ENCODE measurements at places on chromosomes 7 and 10. TPM values are rescaled to one million over a fixed set of nuclear protein-coding genes. Genes with fewer than 3 reads are reported as not detected.

DNA sequence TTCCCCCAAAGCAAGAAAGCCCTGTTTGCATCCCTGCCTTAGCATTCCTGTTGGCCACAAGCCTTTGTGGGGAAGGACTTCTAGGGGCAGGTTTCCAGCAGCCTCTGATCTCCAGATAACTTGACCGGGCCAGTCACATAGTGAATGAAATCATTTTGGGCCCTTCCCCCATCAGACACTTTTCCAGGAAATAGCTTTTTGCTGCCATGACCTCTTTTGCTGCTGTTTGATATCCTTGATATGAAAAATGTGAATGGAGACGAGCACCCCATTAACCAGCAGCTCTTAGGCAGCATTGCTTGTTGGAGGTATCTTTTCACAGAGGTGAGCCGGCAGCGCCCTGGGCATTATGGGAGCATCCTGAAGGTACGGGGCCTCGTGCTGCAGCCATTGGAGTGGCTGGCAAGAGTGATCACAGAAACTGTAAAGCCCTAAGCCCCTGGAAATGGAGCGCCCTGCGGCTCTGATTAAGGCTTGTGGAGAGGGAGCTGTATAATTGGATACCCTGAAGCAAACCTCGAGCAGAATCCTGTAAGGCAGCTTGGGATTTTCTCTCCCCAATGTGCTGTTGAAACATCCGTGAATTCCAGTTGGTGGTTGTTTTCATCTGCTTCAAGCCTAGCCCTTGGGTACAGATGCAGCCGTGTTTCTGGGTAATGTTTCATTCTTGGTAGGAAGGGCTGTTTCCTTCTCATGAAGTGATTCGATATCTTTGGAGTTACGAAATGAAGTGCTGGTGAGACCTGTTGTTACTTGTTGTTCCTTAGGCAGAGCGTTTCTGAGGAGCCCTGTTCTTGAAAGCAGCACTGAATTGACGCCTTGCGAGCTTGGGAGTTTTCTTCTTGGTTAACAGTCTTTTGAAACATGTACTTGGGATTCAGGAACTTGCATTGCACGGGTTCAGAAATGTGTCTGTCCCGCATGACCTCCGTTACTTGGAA is 179.0 kb downstream of the PTEN start:
- peak; percentile 76 for DNase-seq
- no peaks in the 10 kb centered on the region for H3K36me3 ChIP-seq
- peaks cover 25% of the 10 kb centered on the region for H3K4me1 ChIP-seq
- H3K27ac ChIP-seq, result peak overlapping the region; percentile 82
- H3K4me3 ChIP-seq, result peak overlapping the region; percentile 14
- H3K27me3 ChIP-seq, result no peaks in the 10 kb centered on the region

TYW1B gene
- 2.5 TPM for total RNA-seq

VENTX gene
- 0.33 TPM for total RNA-seq

DNA sequence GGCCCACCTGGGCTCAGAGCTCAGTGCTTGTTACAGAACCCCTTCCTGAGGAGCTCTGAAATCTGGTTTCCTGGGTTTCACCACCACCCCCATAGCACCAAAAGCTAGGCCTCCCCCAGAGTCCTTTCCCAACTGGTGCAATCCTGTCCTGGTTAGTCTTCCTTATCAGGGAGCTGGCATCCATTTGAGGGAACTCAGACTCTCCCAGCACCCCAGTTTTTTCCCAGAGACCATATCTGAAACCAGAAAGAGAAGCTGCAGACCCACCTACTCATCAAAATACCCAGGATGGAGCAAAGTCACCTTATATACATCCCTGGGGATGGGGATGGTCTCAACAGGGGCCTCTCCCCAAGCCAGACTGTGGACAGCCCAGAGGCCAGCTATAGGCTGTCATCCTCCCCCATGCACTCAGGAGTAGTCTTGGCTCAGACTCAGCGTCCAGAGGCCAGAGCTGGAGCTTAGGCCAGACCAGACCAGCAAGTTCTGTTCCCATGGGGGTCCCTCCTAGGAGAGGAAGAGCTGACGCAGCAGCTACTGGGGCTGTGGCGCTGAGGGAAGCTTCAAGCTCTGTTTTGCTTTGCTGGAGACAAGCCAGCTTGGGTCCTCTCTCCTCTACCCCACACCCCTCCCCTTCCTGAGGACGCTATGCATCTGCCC is 3.0 kb downstream of the TBATA start:
- DNase-seq, result no peak
- no peak overlapping the region for H3K27ac ChIP-seq
- no peaks in the 10 kb centered on the region for H3K36me3 ChIP-seq
- H3K4me3 ChIP-seq, result no peak overlapping the region
- no peaks in the 10 kb centered on the region for H3K4me1 ChIP-seq

- H3K36me3 ChIP-seq, result no peaks in the 10 kb centered on the region
- H3K27me3 ChIP-seq, result no peaks in the 10 kb centered on the region
- no peak for DNase-seq
- H3K27ac ChIP-seq, result no peak overlapping the region
- H3K4me3 ChIP-seq, result no peak overlapping the region
Measured at GRCh38 chr10:48383393-48383792, 76.9 kb downstream of the MAPK8 start.

LRIT1 gene
- not detected for total RNA-seq

DNA sequence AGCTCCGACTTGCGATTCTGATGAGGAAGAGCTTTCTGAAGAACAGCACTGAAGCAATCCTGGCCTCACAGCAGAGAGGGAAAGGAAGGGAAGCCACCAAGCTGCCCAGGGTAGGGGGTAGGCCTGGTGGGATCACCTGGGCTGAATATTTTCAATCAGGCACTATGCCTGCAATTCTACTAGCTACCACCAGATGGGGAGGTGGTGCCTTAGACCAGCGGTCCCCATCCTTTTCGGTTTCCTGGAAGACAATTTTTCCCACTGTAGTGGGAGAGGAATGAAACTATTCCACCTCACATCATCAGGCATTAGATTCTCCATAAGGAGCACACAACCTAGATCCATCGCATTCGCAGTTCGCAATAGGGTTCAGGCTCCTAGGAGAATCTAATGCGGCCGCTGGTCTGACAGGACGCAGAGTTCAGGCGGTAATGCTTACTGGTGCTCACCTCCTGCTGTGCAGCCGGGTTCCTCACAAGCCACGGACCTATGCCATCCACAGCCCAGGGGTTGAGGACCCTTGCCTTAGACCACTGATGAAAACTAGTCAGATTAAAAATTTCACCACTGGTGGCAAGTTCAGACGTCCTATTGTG is 2.7 kb downstream of the LRRC20 start:
- H3K36me3 ChIP-seq, result no peaks in the 10 kb centered on the region
- no peaks in the 10 kb centered on the region for H3K27me3 ChIP-seq
- peak overlapping the region; percentile 97 for H3K27ac ChIP-seq
- H3K4me3 ChIP-seq, result no peak overlapping the region

GRCh38 chr7:23558303-23558702 is 26.5 kb upstream of the TRA2A start:
- no peaks in the 10 kb centered on the region for H3K36me3 ChIP-seq
- H3K27ac ChIP-seq, result no peak overlapping the region
- no peak for DNase-seq

TUBB8 gene
- not detected for total RNA-seq

GRCh38 chr7:28354601-28355402 is 57.5 kb upstream of the CREB5 start:
- no peak overlapping the region for H3K4me3 ChIP-seq
- no peaks in the 10 kb centered on the region for H3K27me3 ChIP-seq
- H3K27ac ChIP-seq, result no peak overlapping the region
- H3K36me3 ChIP-seq, result no peaks in the 10 kb centered on the region

- DNase-seq, result no peak
- H3K4me3 ChIP-seq, result no peak overlapping the region
- H3K4me1 ChIP-seq, result no peaks in the 10 kb centered on the region
- H3K27me3 ChIP-seq, result no peaks in the 10 kb centered on the region
- H3K27ac ChIP-seq, result no peak overlapping the region
Measured at GRCh38 chr10:20247891-20248708, 431.9 kb downstream of the PLXDC2 start.

IRF5 gene
- total RNA-seq, result 2.3 TPM

PAX4 gene
- total RNA-seq, result not detected

RNF148 gene
- total RNA-seq, result not detected

ZNHIT1 gene
- total RNA-seq, result 72.8 TPM

CALD1 gene
- 25.9 TPM for total RNA-seq

DNA sequence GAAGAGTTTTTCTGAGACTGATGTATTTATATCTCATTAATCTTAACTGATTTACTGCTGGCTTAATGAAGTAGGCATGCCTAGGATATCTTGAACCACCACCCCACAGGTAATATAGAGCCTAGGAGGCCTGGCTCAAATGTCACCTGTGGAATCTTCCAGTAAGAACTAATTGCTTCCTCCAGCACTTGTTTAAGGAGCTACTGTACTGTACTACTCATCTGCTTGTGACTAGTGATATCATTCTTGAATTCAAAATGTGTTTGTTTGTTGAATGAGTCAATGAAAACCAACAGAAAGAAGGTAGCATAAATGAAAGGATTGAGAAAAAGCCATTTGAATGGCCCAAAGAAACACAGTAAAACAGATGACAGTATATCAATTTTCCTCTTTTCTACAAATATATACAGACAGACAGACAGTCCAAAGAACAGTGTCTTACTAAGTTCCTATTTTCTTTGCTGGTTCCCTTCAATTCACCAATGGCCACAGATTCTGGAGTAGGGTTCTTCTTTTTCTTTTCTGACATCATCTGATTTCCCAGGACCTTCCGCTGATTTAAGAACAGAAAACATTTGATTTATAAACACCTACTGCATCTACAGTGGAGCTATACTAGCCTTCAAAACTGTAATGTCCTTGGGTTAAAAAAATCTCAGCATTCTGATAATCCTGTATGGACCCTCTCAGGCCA is 43.7 kb upstream of the SLIT1 start:
- H3K36me3 ChIP-seq, result peaks cover 16% of the 10 kb centered on the region
- no peak overlapping the region for H3K27ac ChIP-seq
- DNase-seq, result no peak
- no peaks in the 10 kb centered on the region for H3K27me3 ChIP-seq
- no peaks in the 10 kb centered on the region for H3K4me1 ChIP-seq

DNA sequence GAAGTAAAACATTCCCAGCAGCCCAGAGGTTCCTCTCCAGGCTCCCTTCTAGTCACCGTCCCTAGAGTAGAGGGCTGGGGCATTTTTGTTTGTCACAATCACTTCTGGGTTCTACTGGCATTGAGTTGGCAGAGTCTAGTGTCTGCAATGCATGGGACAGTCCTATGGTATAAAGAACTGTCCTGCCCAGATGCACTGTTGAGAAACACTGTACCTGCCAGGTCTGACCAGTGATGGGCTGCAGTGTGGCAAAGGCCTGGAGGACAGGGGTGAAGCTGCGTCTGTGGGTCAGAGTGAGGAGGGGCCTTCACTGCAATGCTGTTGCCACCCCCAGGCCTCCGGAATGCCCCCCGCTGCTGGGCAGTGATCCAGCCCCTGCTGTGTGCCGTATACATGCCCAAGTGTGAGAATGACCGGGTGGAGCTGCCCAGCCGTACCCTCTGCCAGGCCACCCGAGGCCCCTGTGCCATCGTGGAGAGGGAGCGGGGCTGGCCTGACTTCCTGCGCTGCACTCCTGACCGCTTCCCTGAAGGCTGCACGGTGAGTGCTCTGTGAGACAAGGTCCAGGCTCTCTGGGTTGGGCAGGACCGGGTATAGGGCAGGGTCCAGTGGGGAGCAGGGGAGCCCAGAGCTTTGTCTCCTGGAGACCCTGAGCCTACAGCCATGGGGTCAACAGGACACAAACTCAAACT is 14.8 kb downstream of the SMO start:
- no peak overlapping the region for H3K27ac ChIP-seq
- H3K27me3 ChIP-seq, result no peaks in the 10 kb centered on the region
- no peaks in the 10 kb centered on the region for H3K36me3 ChIP-seq
- H3K4me1 ChIP-seq, result no peaks in the 10 kb centered on the region
- no peak overlapping the region for H3K4me3 ChIP-seq
- DNase-seq, result no peak

SPDYE6 gene
- total RNA-seq, result not detected

DNA sequence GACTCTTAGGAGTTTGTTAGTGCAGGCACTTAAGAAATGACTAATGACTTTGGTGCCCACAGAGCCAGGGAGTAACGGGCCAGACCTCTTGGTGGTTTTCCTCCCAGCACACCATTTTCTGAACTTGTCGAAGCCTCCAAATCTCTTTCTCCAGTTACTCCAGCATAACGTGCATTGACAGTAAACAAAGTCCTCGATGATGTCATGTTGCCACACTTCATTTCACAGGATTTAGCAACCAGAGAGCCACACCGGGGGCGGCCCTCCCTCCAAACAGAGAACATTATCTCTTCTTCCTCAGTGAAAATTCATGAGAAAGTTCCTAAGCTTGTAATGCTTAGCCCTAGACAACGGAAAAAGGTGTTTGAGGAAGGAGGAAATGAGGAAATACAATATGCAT is 4.0 kb upstream of the SVOPL start:
- H3K4me3 ChIP-seq, result no peak overlapping the region
- no peaks in the 10 kb centered on the region for H3K4me1 ChIP-seq
- no peaks in the 10 kb centered on the region for H3K36me3 ChIP-seq
- H3K27me3 ChIP-seq, result no peaks in the 10 kb centered on the region
- no peak for DNase-seq

- H3K27ac ChIP-seq, result no peak overlapping the region
- peaks cover 23% of the 10 kb centered on the region for H3K4me1 ChIP-seq
- no peaks in the 10 kb centered on the region for H3K27me3 ChIP-seq
Measured at GRCh38 chr10:98273057-98273850, 5.3 kb upstream of the LOXL4 start.

OAT gene
- 20.1 TPM for total RNA-seq

DNA sequence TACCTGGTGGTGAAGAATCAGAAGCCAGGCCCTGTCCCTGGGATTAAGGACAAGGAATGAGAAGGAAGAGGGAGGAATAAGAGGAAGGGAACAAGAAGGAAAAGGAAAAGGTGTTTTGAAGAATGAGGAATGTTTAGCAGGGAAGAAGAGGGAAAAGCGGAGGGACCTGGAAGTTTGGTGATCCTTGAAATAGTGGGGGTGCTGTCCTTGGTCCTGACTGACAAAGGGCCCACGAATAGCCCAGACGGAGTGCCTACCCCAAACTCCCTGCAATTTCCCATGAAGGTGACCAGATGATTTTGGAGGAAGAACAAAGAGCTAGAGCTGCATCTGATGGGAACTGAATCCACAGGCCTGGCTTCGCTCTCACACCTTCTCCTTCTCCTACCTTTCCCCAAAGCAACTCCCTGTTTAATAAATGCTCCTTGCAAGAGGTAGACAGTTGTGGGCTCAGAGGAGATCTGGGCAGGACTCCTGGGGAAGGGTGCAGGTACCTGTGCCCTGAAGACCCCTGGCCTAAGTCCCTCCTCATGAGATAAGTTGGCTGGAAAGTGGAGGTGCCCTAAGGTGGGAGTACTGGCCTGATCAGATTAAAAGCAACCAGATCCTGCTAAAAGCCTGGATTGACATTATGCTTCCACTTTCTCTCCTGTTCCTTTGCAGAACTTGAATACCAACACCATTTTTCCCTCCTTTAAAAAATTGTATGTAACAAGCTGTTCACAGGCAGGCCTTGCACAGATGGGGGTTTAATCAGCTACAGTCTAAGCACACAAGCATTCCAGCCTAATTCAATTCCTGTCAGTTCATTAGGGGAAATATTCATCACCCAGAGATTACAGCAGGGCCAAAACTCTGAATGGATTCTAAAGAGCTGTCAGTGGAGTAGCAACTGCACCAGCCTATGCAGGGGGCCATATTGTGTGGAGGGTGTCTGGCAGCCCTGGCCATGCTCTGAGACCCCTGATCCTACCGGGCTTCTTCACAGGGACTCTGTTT is 19.4 kb downstream of the KAZALD1 start:
- peaks cover 23% of the 10 kb centered on the region for H3K27me3 ChIP-seq
- no peaks in the 10 kb centered on the region for H3K36me3 ChIP-seq
- no peaks in the 10 kb centered on the region for H3K4me1 ChIP-seq
- H3K4me3 ChIP-seq, result no peak overlapping the region
- DNase-seq, result no peak

- H3K4me1 ChIP-seq, result peaks cover 9% of the 10 kb centered on the region
- no peak overlapping the region for H3K4me3 ChIP-seq
- H3K27me3 ChIP-seq, result no peaks in the 10 kb centered on the region
- H3K36me3 ChIP-seq, result peaks cover 36% of the 10 kb centered on the region
- peak; percentile 86 for DNase-seq
Measured at GRCh38 chr7:76069238-76069638, 21.3 kb downstream of the MDH2 start.
